CMK (cell line): ENCODE measurements at places on chromosomes 6 and 20.

DNA sequence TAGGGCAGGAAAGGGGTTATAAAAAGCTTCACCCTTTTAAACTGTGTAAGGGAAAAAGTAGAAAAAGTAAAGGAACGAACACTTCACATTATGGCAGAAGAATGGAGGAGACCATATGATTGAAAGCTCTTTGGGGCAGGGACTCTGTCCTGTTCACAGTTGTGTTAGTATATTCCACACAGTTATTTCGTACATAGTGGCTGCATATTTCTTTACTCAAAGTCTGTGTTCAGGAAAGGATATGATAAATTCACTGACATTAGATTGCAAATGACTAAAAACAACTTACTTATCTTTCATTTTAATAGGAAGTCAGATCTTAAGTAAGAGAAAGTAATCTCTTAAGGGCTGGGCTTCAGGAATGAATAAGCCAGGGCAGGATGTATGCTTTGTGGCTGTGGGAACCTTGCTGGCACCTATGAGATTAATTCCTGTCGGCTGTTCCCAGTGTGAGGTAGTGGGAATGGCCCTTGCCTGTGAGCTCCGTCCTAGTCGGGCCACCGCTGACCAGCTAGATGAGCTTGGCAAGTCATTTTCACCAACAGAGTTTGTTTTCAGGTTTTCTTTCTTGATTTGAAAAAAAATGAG, 11.2 kb downstream of the PPP1R14C start:
- no peak for DNase-seq

DNA sequence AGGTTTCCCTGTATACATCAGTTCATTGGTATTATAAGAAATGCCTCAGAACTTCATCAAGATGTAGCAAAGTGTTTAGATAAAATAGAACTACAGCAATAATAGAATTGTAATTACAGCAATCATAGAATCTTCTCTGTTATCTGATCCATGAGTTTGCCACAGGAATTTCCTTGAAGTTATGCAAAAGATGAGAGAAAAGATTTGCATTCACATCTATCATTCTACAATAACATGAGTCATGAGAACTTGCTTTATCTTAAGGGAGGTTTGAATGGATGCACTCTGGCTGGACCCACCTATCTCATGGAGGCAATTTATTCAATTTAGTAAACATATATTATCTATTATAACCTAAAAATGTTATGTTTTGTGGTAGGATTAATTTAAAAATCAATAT, 329.8 kb upstream of the EPHA7 start:
- DNase-seq = no peak

DNA sequence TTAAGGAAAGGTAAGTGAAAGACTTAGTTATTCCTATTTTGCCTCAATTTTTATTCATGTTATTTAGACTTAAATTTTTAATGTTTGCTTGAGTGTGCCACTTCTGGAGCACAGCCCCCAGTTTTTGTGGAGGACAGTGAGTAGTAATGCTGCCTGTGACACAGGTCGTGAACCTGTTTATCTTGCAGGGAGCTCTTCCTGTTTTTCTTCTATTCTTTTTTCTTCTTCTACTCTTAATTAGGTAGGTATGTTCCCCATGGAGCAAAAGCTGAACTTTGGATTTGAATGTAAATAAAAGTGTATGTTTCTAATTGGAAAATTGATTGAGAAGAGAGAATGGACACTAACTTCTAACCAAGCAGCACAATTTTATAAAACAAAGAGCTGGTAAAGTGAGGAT, 12.3 kb downstream of the SMPDL3A start:
- DNase-seq = no peak

DNA sequence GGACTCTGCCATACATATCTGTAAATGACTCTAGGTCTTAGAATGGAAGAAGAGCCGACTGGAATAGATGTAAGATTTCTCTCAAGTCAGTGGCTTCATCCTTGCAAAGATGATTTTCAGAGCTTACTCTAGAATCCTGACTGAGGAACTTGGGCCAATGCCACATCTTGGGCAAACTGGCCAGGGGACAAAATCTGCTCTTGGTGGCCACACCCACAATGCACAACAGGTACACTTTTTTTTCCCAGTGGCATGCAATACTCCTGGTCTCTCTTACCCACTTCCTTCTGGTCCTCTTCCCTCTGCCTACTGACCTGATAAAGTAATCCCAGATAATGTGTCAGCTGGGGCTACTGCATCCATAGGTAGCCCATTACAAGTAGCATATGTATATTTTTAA, 13.4 kb downstream of the CLIC5 start:
- DNase-seq = no peak
